ENCODE measurements at places on chromosomes 11 and 22.

GRCh38 chr11:114921697-114922096, 243.4 kb downstream of the NXPE2 start:
- DNase-seq: no peak

GRCh38 chr11:35682230-35683173, 19.9 kb downstream of the TRIM44 start:
- DNase-seq: no peak

- no peak for DNase-seq
Measured at GRCh38 chr11:34839969-34840368, 76.2 kb downstream of the APIP start.

GRCh38 chr22:39765046-39765445, 128.5 kb downstream of the ENTHD1 start:
- no peak for DNase-seq

DNA sequence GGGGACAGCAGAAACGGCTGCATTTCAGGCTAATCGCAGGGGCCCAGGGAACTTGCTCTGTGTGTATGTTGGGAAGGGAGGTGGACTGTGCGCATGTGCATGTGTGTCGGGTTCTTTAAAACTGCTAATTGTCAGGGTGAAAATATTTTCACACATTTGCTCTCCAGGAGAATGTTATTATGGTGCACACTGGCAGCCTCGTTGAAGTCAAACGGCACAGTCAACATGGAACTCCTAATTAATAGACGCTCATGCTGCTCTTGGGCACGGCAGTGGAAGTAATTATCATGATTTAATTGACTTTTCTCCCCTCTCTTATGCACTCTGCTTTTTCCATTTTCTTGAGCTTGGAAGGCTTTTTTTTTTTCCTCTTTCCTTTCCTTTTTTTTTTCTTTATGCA, 92.6 kb downstream of the TSPAN18 start:
- DNase-seq: no peak
